ENCODE measurements at places on chromosomes 3 and 15. TPM values are rescaled to one million over a fixed set of nuclear protein-coding genes. Genes with fewer than 3 reads are reported as not detected.

DNA sequence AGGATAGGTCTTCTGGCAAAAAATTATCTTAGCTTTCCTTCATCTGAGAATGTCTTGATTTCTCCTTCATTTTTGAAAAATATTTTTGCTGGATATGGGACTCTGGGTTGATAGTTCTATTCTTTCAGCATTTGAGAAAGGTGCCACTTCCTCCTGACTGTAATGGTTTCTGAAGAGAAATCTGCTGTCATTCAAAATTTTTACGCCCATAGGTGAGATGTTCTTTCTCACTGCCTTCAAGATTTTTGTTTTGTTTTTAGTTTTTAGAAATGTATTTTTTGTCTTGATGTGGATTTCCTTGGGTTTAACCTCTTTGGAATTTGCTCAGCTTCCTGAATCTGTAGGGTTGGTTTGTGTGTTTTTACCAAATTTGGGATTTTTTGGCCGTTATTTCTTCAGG lies 37.1 kb upstream of the ATP2B2 start:
- DNase-seq: no peak

DNA sequence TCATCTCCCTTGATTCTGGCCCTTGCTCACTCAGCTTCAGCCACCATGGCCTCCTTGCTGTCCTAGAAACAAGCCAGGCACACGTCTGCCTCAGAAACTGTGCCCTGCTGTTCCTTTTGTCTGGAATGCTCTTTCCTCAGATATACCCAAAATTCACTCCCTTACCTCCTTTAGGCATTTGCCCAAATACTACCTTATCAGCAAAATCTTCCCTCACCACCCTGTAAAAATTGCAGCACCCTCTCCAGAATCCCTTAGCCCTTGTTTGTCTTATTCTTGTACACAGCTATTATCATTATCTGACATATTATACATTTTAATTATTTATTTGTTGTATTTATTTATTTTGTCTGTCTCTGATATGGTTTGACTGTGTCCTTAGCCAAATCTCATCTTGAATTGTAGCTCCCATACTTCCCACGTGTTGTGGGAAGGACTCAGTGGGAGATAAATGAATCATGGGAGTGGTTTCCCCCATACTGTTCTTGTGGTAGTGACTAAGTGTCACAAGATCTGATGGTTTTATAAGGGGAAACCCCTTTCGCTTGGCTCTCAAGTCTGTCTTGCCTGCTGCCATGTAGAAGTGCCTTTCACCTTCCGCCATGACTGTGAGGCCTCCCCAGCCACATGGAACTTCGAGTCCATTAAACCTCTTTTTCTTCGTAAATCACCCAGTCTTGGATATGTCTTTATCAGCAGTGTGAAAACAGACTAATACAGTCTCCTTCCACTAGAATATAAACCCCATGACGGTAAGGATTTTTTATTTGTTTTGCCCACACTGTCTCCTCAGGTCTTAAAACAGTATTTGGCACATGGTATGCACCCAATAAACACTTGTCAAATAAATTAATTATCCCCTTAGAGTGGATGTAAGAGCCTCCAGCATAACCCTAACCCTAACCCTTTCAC lies 60.0 kb upstream of the STT3B start:
- DNase-seq: peak; percentile 86

GRCh38 chr15:61382927-61383326 lies 153.8 kb upstream of the RORA start:
- DNase-seq: no peak

DNA sequence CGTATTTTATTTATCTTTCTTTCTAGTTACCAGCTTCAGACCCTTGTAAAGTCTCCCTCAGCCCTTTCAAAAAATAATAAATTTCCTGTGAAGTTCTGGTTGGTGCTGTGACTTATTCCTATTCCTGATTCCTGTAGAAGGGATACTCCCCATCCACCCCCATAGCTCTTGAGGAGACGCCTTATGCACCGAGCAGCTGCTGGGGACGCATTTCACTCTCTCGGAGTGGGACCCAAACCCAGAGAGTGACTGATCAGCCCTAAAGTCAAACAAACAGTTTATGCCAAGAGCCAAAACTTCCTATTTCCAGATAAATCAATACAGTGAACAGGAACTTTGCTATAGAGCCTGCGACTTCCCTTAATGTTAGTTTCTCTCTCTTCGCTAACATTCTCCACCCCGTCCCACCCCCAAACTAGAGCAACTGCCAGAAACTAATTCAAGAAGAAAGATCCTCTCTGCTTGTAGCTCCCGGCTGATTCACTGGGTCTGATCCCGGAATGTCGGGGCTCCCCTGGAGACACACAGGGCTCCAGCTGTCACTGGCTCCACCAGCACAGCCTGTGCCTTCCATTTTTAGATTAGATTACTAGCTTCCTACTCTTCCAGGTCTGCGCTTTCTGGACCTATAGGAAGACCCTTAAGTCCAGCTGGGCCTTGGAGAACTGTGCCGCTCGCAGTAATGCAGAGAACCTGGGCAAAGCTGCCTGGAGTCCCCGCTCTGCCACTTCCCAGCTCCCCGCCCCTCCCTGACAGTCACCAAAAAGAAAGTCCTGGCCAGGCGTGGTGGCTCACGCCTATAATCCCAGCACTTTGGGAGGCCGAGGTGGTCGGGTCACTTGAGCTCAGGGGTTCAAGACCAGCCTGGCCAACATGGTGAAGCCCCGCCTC lies 45.2 kb downstream of the KLHL25 start:
- no peak for DNase-seq

DNA sequence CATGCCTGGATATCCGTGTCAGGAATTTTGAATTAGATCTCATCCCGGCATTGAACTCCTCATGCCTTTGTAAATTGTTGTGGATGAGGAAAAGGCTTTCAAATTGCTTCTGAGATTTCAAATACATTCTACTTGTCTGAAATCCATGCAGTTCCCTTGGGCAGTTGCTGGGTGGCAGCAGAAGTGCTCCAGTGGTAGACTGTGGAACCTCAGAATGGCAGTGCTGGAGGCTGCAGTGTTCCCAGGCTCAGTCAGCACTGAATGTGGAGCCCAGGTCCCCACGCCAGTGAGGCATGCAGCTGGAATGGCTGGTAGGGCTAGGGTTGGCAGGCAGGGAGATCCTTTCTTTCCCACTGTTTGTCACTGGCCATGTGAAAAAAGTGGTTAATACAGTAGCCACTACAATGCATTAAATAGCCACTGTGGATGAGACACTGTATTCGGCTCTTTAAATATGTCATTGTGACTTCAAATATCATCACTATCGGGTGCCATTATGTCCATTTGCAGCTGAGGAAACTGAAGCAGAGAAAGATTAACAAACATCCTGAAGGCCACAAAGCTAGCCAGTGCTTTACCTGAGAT lies 98.6 kb downstream of the TPRG1 start:
- DNase-seq: peak; percentile 88

- DNase-seq: no peak
Measured at GRCh38 chr3:8618950-8619349, 25.6 kb downstream of the SSUH2 start.

- no peak for DNase-seq
Measured at GRCh38 chr15:96878129-96878528, 547.6 kb downstream of the NR2F2 start.

GRCh38 chr3:53402326-53402725 lies 55.0 kb upstream of the DCP1A start:
- no peak for DNase-seq

- no peak for DNase-seq
Measured at GRCh38 chr15:95194746-95195145, 963.4 kb downstream of the MCTP2 start.

- no peak for DNase-seq
Measured at GRCh38 chr3:46183330-46183729, 24.8 kb downstream of the CCR1 start.

DNA sequence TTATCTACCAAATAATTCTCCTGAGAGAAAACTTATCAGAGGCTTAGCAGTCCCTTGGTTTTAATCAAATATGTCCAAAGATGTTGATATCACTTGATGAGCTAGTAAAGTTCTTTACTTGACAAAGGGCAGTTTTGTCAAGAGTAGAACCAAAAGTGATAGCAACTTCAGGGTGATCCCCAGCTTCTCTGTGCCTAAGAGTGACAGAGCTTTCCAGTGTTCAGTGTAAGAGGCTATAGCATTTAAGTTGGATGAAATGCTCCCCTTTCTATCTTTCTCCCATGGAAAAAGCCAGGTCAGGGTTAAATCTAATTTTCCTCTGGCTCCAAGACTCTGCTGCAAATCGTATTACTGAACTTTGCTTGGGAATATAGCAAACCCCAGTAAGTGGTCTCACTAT lies 120.8 kb downstream of the UNC13C start:
- DNase-seq: no peak

GRCh38 chr3:149091983-149092382 lies 5.7 kb upstream of the HLTF start:
- DNase-seq: no peak

- no peak for DNase-seq
Measured at GRCh38 chr15:61528581-61528910, 299.4 kb upstream of the RORA start.

DNA sequence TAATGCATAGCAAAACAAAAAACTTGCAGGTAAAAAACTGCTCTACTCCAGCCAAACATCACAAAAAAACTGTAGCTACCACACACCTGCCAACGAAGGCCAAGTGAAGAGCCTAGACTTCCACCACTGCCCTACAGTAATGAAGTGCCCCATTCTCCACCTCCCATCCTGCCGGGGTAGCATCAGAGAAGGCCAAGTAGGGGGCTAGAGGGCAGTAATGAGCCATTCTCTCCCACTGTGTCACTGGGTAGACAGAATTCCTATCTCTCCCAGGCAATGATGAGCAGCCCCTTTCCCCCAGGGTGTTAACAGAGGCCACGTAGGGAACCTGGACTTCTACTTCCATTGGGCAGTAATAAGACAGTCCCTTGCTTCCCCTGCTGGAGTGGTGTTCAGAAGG lies 9.5 kb downstream of the SEC22C start:
- peak; percentile 35 for DNase-seq

DNA sequence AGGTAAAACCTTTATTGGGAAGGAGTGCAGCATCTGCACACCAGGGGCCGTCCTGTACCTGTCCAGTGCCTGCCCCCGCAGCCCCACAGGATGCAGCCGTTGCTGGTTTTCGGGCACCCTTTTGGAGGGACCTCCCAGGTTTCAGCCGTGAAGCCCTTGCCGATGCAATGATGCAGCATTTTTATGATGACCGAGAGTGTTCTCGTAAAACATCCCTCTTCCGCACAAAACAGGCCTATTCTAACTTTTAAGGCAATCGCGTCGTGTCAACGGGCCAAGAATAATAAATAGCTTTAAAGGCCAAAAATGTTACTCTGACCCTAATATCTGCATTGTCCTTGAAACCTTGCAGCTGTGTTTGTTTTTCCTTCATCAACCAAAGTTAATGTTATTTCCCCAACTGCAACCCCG lies 126.1 kb downstream of the LRRK1 start:
- DNase-seq: no peak

- DNase-seq: no peak
Measured at GRCh38 chr3:176632925-176633324, 564.4 kb downstream of the TBL1XR1 start.

- DNase-seq: peak; percentile 96
Measured at GRCh38 chr3:160667452-160667851, 9.5 kb upstream of the ARL14 start.

DNA sequence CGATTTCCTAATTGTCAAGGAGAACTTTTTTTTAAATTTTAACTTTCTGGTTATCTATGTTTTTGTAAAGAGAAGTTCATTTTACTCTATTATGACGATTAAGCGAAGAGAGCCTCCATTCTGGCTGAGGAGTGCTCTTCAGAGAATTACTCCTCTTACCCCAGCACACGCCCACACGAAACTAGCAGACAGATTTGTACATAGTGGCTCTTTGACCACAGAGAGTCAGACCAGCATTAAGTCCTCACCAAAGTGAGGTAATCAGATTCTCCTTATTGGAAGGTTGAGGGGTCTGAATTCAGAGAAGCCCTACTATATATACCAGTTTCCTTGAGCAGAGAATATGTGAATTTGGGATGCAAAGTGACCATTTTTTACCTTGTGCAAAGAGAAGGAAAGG lies 204.8 kb upstream of the TSC22D2 start:
- no peak for DNase-seq

GRCh38 chr3:84547971-84548970 lies 410.5 kb upstream of the CADM2 start:
- DNase-seq: peak; percentile 4

The PEX11A gene
- 11.6 TPM for total RNA-seq

The ZNF660 gene
- total RNA-seq: 1.4 TPM

The CYP8B1 gene
- 0.55 TPM for total RNA-seq

The SRGAP3 gene
- total RNA-seq: 5.4 TPM

The DNASE1L3 gene
- total RNA-seq: not detected

The RPL39L gene
- total RNA-seq: 5.3 TPM
